ENCODE measurements at places on chromosomes 2 and 18. TPM values are rescaled to one million over a fixed set of nuclear protein-coding genes. Genes with fewer than 3 reads are reported as not detected.

DNA sequence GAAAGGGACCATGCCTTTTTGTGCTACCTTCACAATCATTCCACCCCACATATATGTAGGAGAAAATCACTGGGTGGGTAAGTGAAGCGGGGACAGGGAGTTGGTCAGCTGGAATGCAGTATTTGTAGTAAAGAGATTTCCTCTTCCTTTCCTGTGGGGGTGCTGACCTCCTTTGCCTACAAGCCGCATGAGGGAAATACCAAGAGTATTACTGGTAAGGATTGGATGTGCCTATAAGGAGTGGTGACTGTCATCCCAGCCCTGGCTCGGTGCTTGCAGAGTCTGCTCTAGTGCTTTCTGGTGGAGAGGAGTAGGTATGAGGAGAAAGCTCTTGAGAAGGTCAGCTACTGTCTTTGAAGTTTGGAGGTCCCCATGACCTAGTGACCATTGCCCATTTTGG, 324.6 kb downstream of the HRH4 start:
- no peak for DNase-seq
- no peaks in the 10 kb centered on the region for H3K4me1 ChIP-seq
- no peak overlapping the region for H3K27ac ChIP-seq
- peaks cover 6% of the 10 kb centered on the region for H3K27me3 ChIP-seq
- no peaks in the 10 kb centered on the region for H3K36me3 ChIP-seq

- H3K36me3 ChIP-seq = peaks cover 5% of the 10 kb centered on the region
- no peaks in the 10 kb centered on the region for H3K27me3 ChIP-seq
- H3K4me1 ChIP-seq = peaks cover 31% of the 10 kb centered on the region
- H3K4me3 ChIP-seq = no peak overlapping the region
- H3K27ac ChIP-seq = peak overlapping the region; percentile 54
These were observed 16.0 kb downstream of the SLC20A1 start for GRCh38 chr2:112661656-112662305.

- no peak for DNase-seq
- peaks cover 55% of the 10 kb centered on the region for H3K27me3 ChIP-seq
- H3K27ac ChIP-seq = no peak overlapping the region
- H3K36me3 ChIP-seq = no peaks in the 10 kb centered on the region
- H3K4me3 ChIP-seq = no peak overlapping the region
These were observed 179.0 kb downstream of the TWIST2 start for GRCh38 chr2:239026711-239027361.

DNA sequence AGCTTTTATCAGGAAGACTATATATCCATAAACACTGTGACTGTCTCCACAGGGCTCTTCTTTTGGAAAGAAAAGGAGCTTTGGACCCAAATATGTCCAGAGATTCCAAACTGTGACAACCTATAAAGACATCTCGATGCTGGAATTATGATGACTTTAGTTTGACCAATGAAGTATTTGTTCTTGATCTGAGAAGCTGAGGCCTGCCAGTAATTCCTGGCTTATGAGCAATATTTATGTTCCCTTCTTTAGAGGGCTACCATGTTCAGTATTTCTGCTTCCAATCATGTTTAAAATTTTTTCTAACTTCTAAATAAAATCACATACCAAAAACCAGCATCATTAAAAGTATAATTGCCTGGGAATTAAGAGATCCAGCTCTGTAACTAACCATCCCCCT, 41.1 kb downstream of the FEZ2 start:
- H3K27me3 ChIP-seq = no peaks in the 10 kb centered on the region
- no peak for DNase-seq
- peaks cover 9% of the 10 kb centered on the region for H3K4me1 ChIP-seq
- H3K4me3 ChIP-seq = no peak overlapping the region

Gene L3MBTL4
- 0.18 TPM for total RNA-seq

Gene LINC00305
- total RNA-seq = not detected

DNA sequence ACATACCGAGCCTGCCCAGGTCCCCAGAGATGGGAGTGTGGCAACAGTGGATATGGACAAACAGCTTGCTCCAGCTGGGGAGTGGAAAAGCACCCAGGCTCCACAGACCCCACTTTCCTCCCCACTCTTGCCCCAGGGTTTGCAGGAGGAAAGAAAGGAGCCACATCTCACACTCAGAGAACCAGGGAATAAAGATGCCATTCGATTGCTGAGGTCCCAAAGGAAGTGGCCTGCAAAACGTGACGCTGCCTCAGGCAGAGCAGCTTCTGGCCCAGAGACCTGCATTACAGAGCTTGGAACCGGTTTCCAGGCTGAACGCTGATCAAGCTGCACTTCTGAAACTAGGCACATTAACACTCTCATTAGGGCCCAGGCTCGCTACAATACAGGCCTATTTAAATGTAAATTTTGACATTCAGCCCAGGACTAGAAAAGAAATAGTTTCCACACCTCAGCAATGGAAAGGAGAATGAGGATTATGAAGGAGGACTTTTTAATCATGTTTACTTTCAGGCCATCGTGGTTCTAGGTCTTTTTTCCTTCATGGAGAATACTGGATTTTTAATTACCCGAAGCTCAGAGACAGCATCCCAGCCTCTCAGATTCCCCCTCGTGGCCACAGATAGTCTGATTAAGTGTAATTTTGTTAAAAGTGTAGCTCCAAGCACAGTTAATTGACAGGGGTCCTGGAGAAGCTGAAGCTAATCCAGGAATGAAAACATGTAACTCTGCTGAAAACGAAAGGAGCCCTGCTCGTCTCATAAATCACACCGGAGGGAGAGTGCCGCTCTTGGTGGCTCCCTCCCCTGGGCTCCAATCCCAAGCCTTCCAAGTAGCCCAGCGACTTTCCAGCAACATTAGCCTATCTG, 221.3 kb upstream of the RAB6C start:
- DNase-seq = no peak
- H3K4me3 ChIP-seq = no peak overlapping the region
- H3K27ac ChIP-seq = no peak overlapping the region
- H3K27me3 ChIP-seq = peaks cover 10% of the 10 kb centered on the region

DNA sequence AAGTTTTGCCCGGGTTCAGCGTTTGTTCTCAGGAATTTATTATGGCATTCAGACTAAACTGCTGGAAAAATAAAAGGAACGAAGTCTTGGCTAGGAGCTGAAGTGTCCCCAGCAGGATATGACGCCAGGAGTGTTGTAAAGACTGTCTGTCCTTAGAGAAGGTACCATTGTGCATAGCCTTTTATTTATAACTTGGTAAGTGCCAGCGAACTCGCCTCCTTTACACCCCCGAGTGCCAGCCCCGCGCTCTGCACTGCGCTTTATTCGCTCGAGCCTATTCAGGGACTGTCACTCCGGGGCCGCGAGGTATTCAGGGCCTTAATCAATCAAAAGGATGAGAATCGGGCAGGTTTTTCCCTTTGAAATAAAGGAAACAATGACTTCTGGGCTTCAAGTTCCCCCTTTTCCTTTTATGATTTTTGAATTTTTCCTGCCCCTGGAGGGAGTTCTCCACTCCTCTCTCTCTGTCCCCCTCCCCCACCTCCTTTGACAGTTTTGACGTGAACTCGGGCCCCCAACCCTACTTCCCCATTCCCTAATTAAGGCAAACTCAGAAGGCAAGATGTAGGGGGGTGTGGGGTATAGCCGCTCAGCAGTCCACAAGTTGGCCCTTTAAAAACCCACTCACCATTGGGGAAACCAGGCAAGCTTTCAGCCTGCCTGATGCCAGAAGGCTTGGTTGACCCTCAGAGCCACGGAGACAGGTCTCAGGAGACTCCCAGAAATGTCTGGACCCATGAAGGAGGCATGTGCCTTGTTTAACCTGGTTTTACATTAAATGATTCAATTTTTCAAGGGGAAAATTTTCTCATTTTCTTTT, 1.3 kb upstream of the PAX3 start:
- peaks cover 27% of the 10 kb centered on the region for H3K4me1 ChIP-seq
- H3K4me3 ChIP-seq = no peak overlapping the region
- DNase-seq = no peak
- H3K27ac ChIP-seq = peak overlapping the region; percentile 37
- H3K36me3 ChIP-seq = peaks cover 6% of the 10 kb centered on the region

DNA sequence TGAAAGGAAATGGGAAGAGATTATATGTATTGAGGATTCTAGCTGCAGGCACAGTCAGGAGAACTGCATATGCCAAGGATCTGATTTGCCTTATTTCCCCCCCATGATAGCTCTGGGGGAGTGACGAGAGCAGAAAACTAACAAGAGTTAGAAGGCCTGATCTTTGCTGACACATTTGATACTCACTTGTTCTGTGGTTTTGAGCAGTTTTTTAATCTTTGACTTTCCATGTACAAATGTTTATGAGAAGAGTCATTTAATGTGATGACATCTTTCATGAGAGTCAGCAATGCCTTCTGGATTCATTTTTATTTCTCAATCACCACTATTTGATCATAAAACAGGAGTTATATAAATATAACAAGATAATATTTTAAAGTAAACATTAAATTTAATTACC, 12.7 kb upstream of the SERPINB7 start:
- no peak for DNase-seq
- H3K27me3 ChIP-seq = no peaks in the 10 kb centered on the region
- no peak overlapping the region for H3K27ac ChIP-seq
- H3K4me3 ChIP-seq = no peak overlapping the region

GRCh38 chr2:144521686-144522085, 1.8 kb upstream of the ZEB2 start:
- peaks cover 16% of the 10 kb centered on the region for H3K4me1 ChIP-seq
- H3K36me3 ChIP-seq = peaks cover 5% of the 10 kb centered on the region
- no peak overlapping the region for H3K4me3 ChIP-seq
- H3K27ac ChIP-seq = no peak overlapping the region
- DNase-seq = no peak

Gene VIT
- total RNA-seq = not detected

Gene RAD51AP2
- not detected for total RNA-seq

GRCh38 chr2:205706769-205707381, 24.6 kb downstream of the NRP2 start:
- no peaks in the 10 kb centered on the region for H3K36me3 ChIP-seq
- peak overlapping the region; percentile 81 for H3K27ac ChIP-seq
- peaks cover 10% of the 10 kb centered on the region for H3K27me3 ChIP-seq
- H3K4me1 ChIP-seq = peaks cover 14% of the 10 kb centered on the region
- no peak for DNase-seq

Gene LYPD6
- not detected for total RNA-seq

DNA sequence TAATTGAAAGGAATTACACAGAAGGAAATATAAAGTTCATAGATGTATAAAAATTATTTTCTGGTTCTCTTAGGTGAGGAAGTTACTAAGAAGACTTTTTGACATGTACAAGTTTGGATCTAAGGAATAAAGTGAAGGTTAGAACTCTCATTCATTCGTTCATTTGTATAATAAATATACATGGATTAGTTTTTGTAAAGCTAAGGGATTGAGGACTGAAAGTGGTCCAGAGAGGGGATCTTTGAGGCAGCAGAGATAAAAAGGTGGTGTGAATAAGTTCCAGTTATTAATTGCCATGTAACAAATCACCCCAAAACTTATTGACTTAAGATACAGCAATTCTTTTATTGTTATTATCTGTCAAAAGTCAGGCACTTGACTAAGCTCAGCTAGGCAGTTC, 110.1 kb upstream of the CELF4 start:
- H3K4me1 ChIP-seq = no peaks in the 10 kb centered on the region
- DNase-seq = no peak
- no peaks in the 10 kb centered on the region for H3K36me3 ChIP-seq
- H3K4me3 ChIP-seq = no peak overlapping the region
- no peaks in the 10 kb centered on the region for H3K27me3 ChIP-seq

DNA sequence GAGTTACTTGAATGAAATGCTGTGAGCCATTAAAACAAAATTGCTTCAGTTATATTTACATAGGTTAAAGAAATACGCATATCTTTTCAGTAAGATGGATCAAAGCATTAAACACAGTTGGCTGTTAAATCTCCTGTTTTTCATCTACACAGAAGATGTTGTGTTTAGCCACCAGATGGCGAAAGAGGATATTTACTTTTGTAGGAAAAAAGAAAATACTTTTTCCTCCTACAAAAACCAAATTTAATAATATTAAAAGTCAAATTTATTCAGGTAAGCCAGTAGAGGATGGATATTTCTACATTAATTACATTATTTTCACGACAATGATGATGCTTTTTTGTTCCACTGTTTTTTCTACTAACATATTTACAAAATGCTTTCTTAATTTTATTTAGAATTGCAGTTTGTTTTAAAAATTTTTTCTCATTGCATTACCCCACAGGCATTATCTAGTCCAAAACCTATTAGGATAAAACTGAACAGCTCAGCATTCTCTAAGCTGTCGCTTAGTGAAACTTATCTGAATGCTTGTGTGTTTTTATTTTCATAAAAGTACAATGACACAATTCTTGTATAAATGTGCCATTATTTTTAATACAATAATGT, 173.7 kb downstream of the ASXL3 start:
- H3K4me1 ChIP-seq = no peaks in the 10 kb centered on the region
- no peak overlapping the region for H3K4me3 ChIP-seq
- no peaks in the 10 kb centered on the region for H3K36me3 ChIP-seq
- no peak for DNase-seq
- H3K27ac ChIP-seq = no peak overlapping the region
- H3K27me3 ChIP-seq = no peaks in the 10 kb centered on the region

DNA sequence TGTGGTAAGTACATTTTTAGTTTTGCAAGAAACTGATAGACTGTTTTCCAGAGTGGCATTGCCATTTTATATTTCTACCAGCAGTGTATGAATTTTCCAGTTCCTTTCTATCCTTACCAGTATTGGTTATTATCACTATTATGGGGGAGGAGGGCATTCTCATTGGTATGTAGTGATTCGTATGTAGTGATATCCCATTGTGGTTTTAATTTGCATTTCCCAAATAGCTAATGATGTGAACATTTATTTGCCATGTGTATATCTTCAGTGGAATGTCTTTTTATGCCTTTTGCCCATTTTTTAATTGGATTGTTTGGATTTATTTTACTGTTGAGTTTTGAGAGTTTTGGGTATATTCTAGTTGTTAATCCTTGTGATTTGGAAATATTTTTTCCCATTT, 16.9 kb downstream of the EIF5B start:
- H3K4me3 ChIP-seq = no peak overlapping the region
- H3K4me1 ChIP-seq = peaks cover 41% of the 10 kb centered on the region
- H3K27ac ChIP-seq = no peak overlapping the region
- H3K36me3 ChIP-seq = peaks cover 2% of the 10 kb centered on the region
- DNase-seq = no peak

Gene TACR1
- not detected for total RNA-seq

Gene WBP1
- total RNA-seq = 64.2 TPM

- H3K4me1 ChIP-seq = peaks cover 6% of the 10 kb centered on the region
- H3K36me3 ChIP-seq = no peaks in the 10 kb centered on the region
- no peaks in the 10 kb centered on the region for H3K27me3 ChIP-seq
- no peak overlapping the region for H3K4me3 ChIP-seq
These were observed 86.8 kb downstream of the GPD2 start for GRCh38 chr2:156522864-156523440.

GRCh38 chr2:111048856-111049768, 71.6 kb upstream of the BCL2L11 start:
- no peaks in the 10 kb centered on the region for H3K4me1 ChIP-seq
- H3K27me3 ChIP-seq = peaks cover 60% of the 10 kb centered on the region
- no peak for DNase-seq

- peak overlapping the region; percentile 94 for H3K4me3 ChIP-seq
- no peaks in the 10 kb centered on the region for H3K27me3 ChIP-seq
- H3K4me1 ChIP-seq = peaks cover 34% of the 10 kb centered on the region
These were observed 2.8 kb downstream of the ZCCHC2 start for GRCh38 chr18:62525608-62526007.
